Activated T-cell treated with anti-CD3 and anti-CD28 coated beads, Interleukin-2, amount 50 U/mL, for 48 hours (primary cell): ENCODE measurements at places on chromosomes 4 and X.

GRCh38 chr4:10078481-10079233 lies 37.9 kb downstream of the WDR1 start:
- DNase-seq = peak; percentile 14

DNA sequence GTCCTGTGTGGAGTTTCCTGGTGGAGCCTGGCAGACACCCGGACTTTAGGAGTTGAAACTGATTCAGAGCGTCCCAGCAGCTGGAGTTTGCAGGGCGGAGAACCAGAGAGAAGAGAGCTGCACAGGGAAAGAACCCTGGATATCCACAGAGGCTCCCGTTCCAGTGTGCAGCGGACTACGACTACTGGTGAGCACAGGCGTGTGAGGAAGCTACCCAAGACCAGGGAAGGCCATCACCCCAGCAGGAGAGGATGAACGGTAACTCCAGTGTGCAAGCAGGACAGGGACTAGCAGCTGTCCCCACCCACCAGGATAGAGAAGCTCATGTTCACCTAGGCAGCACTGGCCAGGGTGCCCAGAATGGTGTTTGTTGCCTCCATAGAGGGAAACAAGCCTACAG lies 2.3 kb downstream of the LAGE3 start:
- no peak for DNase-seq

DNA sequence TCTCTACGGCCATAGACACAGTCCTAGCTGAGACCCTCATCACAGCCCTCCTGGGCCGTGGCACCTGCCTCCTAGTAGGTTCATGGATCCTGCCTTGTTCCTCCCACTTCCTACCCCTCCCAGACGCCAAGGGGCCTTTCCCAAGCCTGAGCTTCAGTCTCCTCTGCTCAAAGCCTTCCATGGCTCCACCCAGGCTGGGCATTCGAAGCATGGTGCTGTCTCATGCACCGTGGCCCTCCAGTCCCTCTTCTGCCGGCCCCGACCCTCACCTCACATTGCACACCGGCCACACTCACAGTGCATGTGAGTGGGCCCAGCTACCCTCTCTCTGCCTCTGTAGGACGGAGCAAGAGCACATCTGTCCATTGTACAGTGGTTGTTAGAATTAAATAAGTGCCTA lies 21.7 kb upstream of the KIAA0232 start:
- no peak for DNase-seq

GRCh38 chr4:122152711-122153226 lies 638 bp downstream of the BLTP1 start:
- no peak for DNase-seq

DNA sequence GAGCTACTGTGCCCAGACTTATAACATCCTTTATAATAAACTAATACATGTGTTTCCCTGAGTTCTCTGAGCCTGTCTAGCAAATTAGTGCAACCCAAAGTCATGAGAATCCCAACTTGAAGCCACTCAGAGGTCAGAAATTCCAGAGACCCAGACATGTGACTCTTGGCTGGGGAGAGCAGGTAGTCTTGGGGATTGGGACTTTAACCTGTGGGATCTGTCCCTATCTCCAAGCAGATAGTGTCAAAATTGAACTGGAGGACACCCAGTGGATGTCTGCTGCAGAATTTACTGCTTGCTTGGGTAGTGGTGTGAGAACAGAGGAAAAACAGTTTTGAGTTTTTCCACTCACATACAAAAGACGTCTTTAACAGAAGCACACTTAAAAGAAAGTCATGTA lies 26.4 kb downstream of the ELOVL6 start:
- no peak for DNase-seq

GRCh38 chr4:161148051-161148450 lies 1015.7 kb downstream of the FSTL5 start:
- no peak for DNase-seq

DNA sequence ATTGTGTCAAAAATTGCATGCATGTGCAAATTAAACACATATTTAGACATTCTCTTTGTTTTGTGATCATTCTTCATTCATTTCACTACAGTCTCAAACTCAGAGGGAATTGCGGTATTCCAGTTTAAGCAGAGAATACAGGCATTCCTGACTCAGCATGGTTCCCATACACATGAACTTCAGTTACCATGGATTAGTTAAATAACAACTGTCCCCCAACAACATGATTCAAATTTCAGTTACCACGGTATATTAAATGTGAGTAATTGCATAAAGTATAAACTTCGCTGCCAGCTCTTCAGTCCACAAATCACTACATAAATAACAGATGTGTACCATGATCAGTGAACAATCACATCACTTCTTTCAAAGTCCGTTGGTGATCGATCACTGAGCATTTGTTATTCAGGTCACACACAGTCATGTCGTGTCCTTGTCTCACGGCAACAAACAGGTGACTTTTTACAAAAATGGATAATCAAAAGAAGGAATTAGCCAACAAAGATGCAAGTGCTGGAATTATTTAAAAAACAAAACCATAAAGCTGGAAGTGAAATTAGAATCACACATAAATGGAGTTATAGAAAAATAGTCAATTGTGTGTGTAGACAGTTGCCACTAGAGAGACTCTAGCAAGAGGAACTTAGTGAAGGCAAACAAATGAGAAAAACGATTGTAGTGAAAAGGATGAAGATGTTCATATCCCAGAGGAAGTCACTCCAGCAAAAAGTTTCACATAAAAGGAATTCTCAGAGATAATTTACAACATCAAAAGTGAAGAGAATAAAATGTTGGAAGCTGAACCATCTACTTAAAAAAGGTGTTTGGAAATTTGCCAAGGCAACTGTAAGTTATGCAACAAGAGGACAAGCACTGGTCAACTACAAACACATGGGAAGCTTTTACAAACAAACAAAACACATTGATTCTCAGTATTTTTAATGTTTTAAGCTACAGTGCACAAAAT lies 138.6 kb upstream of the SMARCAD1 start:
- DNase-seq = no peak

DNA sequence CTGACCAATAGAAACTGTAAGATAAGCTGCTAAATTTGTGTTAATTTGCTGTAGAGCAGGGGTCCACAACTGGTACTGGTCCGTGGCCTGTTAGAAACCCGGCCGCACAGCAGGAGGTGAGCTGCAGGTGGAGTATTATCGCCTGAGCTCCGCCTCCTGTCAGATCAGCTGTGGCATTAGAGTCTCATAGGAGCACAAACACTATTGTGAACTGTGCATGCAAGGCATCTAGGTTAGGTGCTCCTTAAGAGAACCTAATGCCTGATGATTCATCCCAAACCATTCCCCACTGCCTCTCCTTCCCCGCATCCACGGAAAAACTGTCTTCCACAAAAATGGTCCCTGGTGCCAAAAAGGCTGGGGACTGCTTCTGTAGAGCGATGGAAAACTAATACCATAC lies 19.7 kb downstream of the FBXW7 start:
- no peak for DNase-seq

DNA sequence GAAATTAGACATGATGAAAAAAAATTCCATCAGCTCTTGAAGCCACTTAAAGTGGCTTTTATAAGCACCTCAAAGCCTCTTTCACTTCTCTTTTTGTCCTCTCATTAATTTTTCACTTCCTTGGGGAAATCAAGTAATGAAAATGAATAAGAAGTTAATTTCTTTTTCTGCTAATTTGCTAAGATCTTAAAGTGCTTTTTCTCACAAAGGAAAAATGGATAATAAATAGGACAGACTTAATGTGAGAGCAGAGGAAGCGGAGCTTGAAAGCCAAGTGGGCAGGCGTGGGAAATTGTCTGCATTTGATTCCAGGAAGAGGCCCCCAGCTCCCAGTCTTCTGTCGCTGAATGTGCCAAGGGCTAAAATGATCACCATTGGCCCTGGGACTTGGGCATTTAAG lies 28.6 kb downstream of the CDS1 start:
- DNase-seq = no peak

- DNase-seq = no peak
Measured at GRCh38 chr4:87716371-87717265, 66.5 kb downstream of the DMP1 start.

GRCh38 chr4:27066591-27066990 lies 205.9 kb downstream of the STIM2 start:
- DNase-seq = no peak

DNA sequence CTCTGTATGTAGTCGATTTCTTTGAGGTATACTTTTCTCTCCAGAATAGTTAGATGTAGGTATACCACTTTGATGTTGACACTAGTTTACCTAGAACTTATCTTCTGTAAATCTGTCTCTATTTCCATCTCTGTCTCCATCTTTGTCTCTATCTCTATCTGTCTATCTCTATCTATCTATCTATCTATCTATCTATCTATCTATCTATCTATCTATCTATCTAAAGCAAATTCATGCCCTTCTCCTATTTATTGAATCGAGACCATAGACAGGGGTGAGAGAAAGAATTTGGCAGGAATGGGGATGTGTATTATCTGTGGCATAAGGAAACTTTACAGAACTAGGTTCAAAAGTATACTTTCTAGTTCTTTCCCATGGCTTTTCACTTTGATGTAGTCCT lies 21.4 kb downstream of the HPRT1 start:
- no peak for DNase-seq

DNA sequence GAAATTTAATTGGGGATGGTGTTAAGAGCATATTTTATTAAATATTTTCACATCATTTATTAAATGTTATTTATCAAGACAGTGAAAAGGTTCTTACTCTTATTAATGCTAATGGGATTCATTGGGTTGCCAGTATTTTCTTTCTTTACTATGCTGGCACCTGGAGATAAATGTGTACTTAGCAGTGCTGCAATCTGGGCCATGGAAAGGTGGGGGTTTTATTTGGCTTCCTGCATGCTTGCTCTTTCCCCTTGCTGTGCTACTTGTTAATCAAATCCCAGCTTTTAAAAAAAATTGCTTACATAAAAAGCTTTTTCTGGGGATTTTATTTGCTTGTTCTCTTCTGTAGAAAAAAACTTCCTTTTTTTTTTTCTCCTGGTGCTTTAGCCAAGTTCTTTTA lies 48.3 kb downstream of the ZAR1 start:
- no peak for DNase-seq

- DNase-seq = no peak
Measured at GRCh38 chr4:102563000-102563399, 61.8 kb downstream of the NFKB1 start.

- no peak for DNase-seq
Measured at GRCh38 chr4:20538905-20539304, 161.4 kb upstream of the PACRGL start.

GRCh38 chr4:106746451-106746850 lies 289.7 kb downstream of the DKK2 start:
- DNase-seq = no peak

GRCh38 chrX:96387801-96388200 lies 296.8 kb upstream of the DIAPH2 start:
- DNase-seq = no peak

GRCh38 chrX:13050151-13050550 lies 5.7 kb upstream of the FAM9C start:
- no peak for DNase-seq

DNA sequence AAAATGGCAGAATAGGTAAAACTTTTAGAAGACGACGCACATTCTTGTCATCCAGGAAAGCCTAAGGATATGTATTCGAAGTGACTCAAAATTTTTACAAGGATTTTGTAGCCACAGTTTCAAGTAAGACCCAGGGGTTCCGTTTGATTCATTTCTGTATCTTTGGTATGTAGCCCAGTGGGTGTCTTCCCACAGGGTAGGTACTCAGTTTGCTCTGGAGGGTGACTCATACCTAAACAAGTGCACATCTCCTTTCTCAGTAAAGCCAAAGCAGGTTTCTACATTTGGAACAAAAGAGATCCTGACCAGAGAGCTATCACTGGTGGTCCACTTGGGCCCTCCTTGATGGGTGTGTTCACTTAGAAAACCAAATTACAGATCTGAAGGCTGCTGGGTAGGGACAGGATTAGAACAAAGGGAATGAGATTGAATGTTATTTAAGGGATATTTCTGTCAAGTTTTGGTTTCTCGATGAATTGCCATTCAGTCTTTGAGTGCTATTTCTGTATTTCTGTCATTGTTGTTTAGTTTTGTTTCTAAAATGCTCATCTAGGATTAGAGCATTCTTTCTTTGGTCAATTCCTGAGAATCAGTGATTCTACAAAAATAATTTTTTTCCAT lies 56.1 kb downstream of the PLS3 start:
- peak; percentile 28 for DNase-seq

DNA sequence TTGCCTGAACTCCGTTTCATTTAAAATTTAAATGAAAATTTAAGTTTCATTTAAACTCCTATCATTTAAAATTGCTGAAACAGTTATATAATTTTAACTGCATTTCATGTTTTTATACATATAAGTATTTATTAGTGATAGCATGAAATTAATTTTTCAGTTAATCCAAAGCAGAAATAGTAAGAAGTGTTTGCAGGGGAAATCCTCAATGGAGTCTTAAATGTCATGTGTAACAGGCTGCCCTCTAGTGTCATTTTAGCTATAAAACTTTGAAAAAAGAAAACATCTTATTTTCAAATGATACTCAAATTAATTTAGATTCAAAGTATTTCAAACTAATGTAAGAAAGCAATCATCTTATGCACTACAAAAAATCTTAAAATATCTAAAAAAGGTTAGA lies 27.2 kb downstream of the TAPT1 start:
- no peak for DNase-seq

DNA sequence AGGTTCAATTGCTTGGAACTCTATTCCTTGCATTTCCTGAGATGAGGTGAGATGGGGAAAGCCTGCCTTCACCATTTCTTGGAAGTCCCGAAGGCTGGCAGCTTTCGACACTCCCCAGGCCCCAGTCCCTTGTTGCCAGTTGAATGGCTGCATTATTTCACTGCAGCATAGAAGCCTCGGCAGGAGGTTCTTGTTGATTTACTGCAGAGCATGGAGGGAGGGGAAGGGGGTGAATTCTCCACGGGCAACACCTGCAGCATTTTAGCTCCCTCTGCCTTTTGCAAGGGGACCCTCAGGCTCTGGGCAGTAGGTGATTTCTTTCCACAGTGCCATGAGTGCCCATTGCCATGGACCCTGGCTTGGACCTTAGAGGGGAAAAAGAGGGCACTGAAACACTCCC lies 10.7 kb upstream of the BCLAF3 start:
- no peak for DNase-seq

- DNase-seq = no peak
Measured at GRCh38 chr4:162849937-162850336, 316.8 kb downstream of the NAF1 start.

- no peak for DNase-seq
Measured at GRCh38 chrX:101022020-101022419, 29.9 kb downstream of the TRMT2B start.

DNA sequence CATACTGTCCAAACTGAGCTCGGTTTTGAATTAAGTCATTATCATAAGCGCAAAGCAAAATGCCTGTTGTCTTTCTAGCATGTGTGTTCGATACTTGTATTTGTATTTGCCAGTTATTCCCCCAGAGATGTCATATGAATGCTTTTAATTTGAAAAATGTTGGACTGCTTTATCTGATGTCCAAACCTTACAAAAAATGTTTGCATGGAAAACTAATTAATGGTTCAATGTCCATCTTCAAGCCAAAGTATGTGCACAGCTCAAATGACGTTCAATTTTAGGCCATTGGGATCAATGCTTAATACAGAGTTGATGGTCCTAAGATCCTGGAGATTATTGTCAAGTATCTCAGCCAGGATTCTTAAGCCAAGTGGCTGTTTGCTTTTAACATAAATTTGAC lies 17.2 kb upstream of the HPGDS start:
- DNase-seq = no peak

GRCh38 chr4:187286525-187286924 lies 562.9 kb upstream of the FAT1 start:
- DNase-seq = no peak

GRCh38 chr4:188455062-188455752 lies 316.0 kb downstream of the TRIML1 start:
- no peak for DNase-seq

GRCh38 chr4:11408233-11408967 lies 20.3 kb downstream of the HS3ST1 start:
- DNase-seq = no peak
